ENCODE measurements at places on chromosomes 3 and 15.
A peak's percentile ranks its signal among the peaks of the same experiment; 100 is the strongest.

DNA sequence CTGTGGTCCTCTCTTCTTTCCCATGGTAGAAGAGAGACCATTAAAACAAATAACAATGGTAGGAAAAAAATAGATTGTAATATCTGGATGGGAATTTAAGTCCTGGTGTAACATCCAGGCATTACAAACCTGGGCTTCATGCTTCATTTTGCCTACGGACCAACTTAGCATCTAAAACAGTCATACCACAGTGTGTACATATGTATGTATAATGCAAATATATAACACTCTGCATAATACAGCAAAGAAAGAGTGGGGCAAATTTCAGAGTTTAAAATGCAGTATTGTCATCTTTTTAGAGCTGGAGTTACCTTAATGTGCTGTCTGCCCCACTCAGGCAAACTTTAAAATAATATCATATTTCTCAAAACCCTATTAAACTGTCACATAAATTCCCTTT lies 298.2 kb downstream of the AGBL1 start:
- DNase-seq: no peak

GRCh38 chr15:48664436-48664835 lies 18.9 kb upstream of the FBN1 start:
- DNase-seq: no peak

DNA sequence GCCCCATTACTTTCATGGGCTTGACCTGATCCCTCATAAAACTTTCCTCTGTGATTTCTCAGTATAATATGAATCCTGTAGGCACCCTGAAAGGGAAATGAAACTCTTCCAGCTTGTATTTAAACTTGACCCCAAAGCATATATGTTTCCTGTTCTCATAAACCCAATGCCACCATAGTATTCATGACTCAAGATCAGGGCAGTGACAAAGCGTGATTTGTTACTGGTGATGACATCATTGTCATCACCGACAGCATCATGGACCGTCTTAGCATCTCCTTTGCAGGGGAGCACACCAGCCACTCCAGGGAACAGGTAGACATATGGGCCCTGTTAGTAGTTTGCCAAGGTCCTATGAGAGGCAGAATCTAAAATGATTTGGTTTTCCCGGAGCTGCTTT lies 741.2 kb downstream of the NR2F2 start:
- no peak for DNase-seq

DNA sequence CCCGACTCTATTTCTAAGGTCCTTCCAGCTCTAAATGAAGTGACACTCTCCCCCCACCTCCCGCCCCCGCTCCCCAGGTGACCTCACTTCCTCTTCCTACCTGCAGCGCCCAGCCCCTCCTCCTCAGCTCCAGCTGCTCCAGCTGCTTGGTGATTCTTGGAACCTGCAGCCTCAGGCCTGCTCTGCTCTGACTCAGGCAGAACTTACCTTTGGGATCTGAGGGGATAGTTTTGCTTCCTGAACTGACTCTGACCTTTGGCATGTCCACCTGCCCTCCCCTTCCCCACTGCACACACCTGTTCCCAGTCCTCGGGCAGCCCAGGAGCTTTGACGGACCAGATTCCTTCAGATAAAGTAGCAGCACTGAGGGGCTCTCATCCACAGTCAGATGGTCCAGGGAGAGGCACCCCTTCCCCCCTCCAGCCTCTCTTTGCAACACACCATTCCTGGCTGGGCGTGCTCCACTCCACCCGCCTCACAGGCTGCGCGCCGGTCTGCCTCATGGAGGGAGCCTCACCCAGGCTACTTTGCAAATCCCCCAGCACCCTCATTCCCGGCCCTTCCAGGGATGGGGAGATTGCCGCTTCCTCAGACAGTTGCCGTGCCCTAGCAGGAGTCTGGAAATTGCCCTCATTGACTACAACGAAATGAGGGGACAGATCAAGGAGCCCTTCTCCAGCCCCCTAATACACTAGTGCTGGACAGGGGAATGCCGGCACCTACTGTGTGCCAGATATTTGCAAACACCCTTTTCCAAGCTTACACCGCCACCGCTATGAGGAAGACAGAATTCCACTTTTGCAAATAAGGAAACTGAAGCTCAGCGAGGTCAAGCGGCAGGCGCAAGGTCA lies 692 bp upstream of the C15orf39 start:
- no peak for DNase-seq

DNA sequence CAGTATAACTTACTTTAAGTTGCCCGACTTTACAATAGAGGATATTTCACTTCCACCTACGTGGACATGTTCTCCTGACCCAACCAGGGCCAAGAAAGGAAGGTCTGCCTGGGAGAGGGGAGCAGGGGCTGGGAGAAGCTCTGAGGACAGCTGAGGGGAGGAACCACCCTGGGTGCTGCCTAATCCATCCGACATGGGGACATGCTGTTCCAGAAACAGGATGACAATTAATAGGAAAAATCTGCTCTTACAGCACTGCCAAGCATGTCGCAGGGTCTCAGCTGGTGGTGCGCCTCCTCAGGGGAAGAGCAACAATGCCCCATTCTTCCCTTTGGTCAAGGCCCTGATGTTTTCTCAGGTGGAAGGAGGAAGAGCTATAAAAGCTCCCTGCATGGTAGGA lies 132.3 kb downstream of the NTRK3 start:
- DNase-seq: no peak

DNA sequence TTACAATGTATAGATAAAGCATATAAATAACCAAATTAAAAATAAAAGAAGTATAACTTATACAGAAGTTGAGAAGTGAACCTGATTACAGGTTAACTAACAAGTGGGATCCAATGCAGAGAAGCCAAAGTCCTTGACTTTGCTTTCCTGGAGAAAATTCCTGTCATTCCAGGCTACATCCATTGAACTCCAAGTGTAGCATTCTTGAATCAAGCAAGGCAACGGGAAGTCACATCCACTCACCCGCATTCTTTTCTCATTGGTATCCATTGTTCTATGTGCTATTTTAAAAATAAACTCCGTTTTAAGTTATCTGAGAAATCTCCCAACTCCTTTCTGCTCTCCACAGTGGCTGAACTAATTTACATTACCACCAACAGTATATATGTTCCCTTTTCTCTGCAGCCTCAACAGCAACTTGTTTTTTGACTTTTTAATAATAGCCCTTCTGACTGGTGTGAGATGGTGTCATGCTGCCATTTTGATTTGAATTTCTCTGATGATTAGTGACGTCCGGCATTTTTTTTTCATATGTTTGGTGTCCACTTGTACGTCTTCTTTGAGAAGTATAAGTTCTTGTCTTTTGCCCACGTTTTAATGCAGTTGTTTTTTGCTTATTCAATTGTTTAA lies 534.3 kb downstream of the ROBO1 start:
- no peak for DNase-seq

DNA sequence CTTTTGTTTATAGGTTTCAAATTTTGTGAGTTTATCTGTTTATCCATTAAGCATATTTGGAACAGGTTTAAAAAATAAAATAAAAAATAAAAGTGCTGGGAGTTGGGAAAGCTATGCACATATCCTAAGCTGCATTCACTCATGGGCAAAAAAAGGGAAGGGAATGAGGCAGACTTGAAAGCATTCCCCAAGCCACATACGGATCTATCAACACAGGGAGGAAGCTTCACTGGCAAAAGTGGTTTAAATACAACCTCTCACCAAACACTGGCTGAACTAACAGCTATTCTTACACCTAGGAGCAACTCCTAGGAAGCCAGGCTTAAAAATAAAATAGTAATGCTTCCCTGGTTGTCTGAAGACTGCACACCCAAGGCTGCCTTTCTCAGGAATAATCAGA lies 101.2 kb downstream of the PCCB start:
- no peak for DNase-seq

GRCh38 chr15:50558012-50558411 lies 11.5 kb upstream of the USP50 start:
- DNase-seq: no peak

- peak; percentile 75 for DNase-seq
Measured at GRCh38 chr3:69058180-69058946, 6.2 kb upstream of the TMF1 start.

- DNase-seq: peak; percentile 5
Measured at GRCh38 chr3:167941234-167941995, 154.3 kb downstream of the GOLIM4 start.

DNA sequence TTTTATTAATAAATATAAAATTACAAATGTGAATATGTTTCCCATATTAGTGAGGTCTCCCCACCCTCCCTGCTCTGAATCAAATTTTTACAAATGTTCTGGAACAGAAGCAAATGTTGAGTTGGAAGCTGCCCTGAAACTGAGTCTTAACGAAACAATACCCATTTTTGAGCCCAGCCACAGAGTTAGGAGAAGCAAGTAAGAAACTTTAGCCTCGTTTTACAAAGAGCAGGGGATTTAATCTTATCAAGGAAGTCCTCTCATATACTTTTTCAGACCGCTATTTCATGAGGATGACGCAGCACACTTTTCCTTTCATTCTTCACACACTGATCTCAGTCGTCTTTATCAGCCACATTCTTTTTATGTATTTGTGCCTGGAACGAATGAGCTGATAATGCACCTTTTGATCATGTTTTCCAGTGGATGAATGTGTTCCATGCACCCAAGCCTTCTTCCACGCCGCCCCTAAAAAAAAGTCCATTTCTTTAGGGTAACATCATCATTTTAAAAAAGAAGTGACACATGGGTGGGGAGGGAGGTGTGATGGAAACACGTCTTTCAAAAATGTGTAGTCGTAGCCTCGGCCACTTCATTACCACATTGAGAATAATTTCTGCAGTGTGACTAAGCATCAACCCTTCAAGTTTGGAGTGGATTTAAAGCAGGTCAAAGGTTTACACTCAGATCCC lies 48.1 kb downstream of the SETMAR start:
- no peak for DNase-seq

GRCh38 chr15:90232941-90233386 lies 777 bp downstream of the CIB1 start:
- no peak for DNase-seq

GRCh38 chr3:132723024-132723950 lies 1.1 kb upstream of the NPHP3 start:
- DNase-seq: no peak

- no peak for DNase-seq
Measured at GRCh38 chr3:4826237-4827100, 152.8 kb upstream of the BHLHE40 start.

- DNase-seq: no peak
Measured at GRCh38 chr15:91319371-91320059, 219.5 kb downstream of the SV2B start.

GRCh38 chr3:104632521-104632920 lies 734.2 kb upstream of the ALCAM start:
- DNase-seq: no peak

- DNase-seq: no peak
Measured at GRCh38 chr3:72523429-72524151, 324.7 kb downstream of the SHQ1 start.

DNA sequence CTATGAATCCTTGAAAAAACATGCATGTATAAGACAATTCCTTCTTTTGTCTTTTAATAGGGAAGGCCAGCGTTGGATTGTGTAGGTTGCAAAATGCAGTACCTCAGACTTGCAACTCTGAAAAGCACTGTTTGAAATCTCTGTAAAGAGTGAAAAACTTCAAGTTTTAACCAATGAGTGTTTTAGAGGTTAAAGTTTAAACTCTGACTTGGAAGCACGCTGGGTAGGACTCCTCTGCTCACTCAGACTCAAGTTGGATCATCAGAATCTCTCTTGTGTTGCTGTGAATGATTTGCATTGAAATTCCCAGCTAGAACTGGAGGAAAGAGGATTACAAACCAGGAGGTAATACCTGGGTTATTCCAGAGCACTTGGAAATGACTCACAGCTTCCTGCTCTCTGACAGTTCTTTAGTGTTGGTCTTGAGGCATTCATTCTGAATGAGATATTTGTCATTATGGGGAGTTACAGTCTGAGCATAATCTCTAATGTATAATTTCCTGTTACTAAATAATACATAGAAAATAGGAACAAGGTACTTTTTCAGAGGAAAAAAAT lies 49.1 kb downstream of the PLS1 start:
- DNase-seq: no peak

- peak; percentile 94 for DNase-seq
Measured at GRCh38 chr3:152268555-152269055, at the start of gene MBNL1. TSS of gene MBNL1 (plus strand) at chr3:152268929. CDS start at chr3:152300194, 31,265 bp downstream.

GRCh38 chr15:35293353-35294130 lies 208.4 kb upstream of the NANOGP8 start:
- DNase-seq: no peak

DNA sequence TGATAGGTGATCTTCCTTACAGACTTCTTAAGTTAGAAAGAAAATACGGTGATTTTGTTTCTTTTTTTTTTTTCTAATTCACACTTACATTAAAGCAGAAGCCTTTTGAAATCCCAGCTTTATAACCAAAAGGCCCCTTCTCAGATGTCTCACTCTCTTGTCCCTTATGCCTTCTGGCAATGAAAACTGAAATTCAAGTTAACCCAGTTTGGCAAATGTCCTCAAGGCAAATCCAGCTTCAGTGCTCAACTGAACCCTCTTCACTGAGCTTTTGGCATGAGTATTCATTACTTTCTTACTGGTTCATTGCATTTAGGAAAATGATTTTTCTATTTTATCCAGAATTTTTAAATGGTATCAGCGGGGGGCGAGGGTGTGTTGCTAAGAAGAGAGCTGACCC lies 17.0 kb downstream of the PLCH1 start:
- DNase-seq: no peak

DNA sequence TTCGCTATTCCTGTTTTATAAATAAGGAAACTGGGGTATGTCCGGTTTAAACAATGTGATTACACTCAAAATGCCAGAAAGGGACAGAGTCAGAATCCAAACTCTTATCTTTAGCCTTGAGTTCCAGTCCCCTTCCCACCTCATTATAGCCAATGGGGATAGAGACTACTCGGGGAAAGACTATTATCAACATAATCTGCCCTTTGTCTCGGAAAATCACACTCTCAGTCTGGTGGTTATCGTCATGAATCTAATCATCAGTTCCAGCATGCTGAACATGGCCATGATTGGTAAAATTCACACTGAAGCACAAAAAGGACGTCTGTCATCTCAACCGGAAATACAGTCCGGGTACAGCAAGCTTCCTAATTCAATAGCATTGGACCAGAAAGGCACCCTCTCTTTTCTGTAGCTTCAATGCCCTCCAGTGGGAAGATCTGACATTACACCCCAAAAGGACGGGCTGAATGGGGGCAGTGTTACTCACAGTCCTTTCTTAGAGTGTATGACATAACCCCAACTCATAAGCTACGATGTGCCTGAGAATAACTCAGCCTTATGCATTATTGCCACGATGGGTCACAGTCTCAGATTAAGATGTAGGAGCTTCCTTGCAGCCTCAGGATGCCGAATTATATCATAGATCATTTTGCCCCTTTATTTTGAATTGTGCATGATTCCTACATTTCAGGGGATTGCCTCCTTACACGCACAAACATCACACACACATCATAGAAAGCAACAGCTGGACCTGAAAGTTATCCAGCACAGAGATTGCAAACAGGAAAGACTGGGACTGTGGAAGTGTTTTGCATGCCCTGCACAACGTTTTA lies 390.4 kb upstream of the LMCD1 start:
- DNase-seq: peak; percentile 63

GRCh38 chr15:90306560-90306959 lies 41.1 kb downstream of the NGRN start:
- peak; percentile 16 for DNase-seq

- no peak for DNase-seq
Measured at GRCh38 chr3:183313764-183314163, 60.7 kb downstream of the B3GNT5 start.

Data from Jurkat, Clone E6-1 (cell line).